ENCODE measurements at places on chromosomes 1 and 21. TPM values are rescaled to one million over a fixed set of nuclear protein-coding genes. Genes with fewer than 3 reads are reported as not detected.

IFNAR1 gene
- 9.3 TPM for total RNA-seq

DNA sequence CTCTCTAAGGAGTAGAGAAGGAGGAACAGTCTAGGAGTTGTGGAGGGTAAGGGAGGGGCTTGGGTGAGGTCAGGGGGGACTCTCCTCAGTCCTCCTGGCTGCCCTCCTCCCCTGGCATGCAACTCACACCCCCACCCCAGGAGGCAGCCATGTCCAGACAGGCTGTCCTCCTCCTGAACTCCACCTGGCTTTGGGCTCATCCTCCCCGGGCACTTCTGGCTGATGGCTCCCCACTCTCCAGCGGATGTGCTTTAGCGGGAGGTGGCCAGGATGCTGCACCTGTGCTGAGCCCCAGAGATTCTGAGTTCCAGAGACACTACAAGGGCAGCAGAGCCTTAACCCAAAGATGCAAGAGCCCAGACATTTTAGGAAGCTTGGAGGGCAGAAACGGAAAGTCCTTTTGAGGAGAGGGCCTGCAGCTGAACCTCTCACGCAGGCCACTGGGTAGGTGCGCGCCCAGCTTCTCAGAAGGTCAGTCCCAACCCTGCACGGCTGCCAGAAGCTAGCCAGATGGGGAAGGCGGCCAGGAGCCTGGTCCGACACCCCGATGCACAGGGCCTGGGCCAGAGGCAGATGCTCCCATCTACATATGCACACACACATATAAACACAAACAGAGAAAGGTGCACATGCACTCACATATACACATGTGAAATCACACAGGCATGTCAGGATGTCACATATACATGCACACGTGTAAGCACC lies 83.4 kb downstream of the PDE9A start:
- no peaks in the 10 kb centered on the region for H3K36me3 ChIP-seq
- H3K27me3 ChIP-seq: no peaks in the 10 kb centered on the region
- H3K27ac ChIP-seq: peak overlapping the region; percentile 96
- peaks cover 96% of the 10 kb centered on the region for H3K4me1 ChIP-seq

AKNAD1 gene
- not detected for total RNA-seq

GNAT2 gene
- 0.20 TPM for total RNA-seq

Data from HepG2 (cell line).